ENCODE measurements at places on chromosomes 7 and 10.

- DNase-seq = no peak
Observed at GRCh38 chr10:118571123-118571522, 24.3 kb downstream of the PRLHR start.

GRCh38 chr7:29642494-29643155 is 79.0 kb downstream of the PRR15 start:
- DNase-seq = no peak

GRCh38 chr7:33578166-33578565 is 327.2 kb upstream of the BMPER start:
- no peak for DNase-seq

DNA sequence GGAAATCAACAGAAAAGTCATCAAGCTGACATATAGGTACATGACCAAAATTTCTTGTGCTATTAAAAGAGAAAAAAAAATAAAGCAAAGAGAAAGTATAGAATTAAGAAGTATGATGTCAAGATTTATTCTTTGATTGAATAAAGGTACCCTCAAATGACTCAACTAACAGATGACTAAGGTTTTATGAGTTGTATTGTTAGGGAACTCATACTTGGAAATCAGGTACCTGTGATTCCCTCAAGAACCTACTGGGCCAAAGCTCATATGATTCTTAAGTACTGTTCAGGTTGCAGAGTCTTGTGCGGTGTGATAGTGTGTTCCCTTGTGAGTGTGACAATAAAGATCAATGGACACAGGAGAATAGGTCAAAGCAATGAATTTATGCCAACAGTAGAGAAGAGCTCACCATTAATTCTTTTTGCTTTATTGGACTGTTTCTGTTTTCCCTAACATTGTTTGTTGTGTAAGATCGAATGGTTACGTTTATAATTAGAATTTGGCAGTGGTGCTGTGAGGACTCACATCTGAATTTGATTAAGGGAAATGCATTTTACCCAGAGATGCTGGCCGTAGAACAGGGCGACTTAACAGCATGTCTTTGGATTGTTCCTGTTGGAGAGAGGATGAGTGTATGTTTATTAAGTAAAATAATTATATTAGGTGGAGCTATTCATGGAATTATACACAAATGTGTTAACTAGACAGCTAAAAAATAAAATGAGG is 293.2 kb upstream of the SEMA3D start:
- DNase-seq = no peak

DNA sequence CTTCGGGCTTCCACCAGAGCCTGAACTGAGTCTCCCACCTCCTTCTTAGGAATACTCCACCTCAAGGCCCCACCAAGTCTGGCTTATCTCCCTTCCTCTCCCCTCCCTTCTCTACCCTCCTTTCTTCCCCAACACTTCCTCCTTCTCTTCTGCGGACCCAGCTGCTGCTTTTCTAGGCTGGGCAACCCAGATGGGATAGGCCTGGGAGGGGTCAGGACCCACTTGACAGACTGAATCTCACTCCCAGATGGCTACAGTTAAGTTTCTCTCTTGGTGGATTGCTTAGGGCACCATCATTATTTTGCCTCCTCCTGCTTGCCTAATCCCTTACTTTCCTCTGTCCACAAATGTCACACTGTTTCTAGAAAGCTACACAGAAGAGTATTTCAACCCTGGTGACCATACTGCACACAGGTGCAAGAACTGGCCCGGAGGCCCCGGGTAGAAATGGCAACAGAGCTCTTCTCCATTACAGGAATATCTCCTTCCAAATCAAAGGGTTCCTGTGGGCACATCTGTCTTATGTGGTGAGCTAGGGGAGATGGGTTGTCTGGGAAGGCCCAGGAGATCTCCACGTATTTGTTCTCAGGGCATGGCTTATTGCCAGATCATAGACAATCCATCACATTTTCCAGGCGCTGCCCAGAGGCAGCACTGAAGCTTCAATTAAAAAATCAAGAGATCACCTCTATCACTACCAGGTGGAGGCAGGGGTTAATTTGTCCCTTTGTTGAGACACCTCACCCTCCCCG is 5.1 kb upstream of the HOXA11 start:
- no peak for DNase-seq

- DNase-seq = no peak
Observed at GRCh38 chr10:118028619-118029018, 18.1 kb downstream of the RAB11FIP2 start.

GRCh38 chr7:51428217-51428887 is 111.7 kb upstream of the COBL start:
- no peak for DNase-seq

DNA sequence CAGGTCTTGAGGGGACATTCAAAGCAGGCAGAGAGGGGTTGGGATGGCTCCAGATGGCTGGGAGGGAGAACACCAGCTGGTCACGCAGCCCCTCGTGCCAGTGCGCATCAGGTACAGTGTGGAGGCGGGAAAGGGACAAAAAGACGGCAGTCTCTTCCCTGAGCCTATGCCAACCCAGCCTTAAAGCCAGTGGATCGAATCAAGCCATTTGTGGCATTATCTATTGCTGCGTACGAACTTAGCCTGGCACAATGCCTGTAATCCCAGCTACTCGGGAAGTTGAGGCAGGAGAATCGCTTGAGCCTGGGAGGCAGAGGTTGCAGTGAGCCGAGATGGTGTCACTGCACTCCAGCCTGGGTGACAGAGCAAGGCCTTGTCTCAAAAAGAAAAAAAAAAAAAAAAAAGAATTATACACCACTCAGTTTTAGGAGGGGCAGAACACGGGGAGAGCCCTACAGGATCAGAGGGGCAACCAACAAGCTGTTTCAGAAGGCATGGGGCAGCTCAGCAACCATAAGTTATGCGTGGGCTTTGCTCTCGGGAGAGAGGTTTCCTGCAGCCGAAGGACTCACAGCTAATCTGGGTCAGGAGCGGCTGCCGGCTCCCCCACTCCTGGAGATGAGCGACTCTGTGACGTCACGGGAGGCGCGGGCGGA is 356 bp upstream of the NDUFB2 start:
- DNase-seq = no peak

DNA sequence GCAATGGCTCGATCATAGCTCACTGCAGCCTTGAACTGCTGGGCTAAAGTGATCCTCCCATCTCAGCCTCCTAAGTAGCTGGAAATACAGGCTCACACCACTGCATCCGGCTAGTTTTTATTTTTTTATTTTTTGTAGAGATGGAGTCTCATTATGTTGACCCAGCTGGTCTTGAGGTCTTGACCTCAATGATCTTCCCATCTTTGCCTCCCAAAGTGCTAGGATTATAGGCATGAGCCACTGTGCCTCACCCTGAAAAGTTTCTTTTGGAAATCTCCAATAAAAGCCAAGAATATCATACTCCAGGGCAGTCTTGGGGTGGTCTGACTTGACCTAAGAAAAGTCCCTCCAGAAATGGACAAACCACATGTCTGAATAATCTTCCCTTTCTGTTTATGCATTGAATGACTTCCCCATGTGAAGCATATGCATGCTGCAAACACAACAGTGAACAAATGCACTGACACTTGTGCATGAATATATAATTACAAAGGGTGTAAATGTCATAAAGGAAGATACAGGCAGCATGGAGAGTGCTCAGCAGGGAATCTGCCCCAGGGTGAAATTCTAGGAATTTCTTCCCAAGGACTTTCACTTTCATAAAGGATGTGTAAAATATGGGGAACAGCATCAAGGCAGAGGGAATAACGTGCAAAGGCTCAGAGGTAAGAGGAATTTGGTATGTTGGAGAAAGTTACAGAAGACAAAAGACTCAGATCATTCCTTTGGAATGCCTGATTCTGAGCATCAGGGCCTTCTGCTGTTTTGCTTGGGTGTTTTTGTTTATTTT is 142.4 kb upstream of the LYZL1 start:
- no peak for DNase-seq

DNA sequence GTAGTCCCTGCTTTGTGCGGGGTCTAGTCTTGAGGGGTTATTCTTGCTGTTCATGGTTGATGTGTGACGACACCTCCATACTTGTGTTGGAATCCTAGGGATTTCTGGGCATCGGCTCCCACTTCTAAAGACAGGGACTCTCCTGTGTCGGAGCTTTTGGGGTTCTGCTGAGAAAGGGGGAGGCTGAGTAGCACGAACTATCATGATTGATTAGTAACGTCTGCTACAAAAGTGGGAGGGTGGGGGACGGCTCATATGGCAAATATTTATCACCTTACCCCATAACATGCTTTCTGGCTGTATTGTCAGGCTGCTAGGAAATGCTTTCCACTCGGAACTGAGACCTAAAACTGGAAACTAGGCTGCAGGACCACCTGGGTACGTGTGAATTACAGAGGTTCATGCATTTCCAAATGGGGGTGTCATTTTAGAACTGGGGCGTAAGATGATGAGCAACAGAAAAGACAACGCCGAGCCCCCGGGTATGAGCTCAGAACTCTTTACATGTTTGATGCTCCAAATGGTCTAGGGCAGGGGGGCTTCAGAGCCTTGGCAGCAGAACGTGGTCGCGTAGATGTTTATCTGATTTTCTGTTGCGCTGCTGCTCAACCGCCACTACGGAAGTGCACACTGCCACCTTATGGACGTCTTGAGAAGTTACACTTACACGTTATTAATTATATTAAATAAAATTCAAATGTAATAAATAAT is 15.1 kb upstream of the NME8 start:
- DNase-seq = peak; percentile 43

DNA sequence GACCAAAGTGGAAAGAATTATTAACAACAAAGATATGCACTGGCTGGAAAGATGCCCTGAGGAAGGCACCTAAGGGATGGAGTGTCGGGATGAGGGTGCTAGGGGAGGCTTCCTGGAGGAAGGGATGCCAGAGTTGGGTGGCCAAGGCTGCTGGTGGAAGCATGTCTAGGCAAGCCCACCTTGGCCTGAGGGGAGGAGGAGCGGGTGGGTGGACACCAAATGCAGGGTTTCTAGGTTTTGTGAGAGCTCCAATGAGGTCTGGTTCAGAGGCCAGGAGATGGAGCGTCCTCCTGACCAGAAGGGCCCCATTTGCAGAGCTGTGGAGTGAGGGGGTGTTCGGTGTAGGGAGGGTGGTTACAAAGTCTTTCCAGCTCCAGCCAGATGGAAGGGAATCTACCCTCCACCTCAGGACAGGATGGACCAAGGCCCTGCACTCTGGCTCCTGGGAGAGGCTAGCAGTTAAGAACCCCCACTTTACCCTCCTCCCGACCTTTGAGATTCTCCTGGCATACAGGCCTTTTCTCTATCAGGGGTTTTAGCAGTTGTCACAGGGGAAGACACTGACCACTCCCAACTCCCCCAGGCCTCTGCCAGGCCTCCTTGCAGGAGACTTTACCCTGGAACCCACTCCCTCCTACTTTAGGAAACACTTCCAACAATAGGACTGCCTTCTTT is 3.0 kb upstream of the DDIT4 start:
- DNase-seq = no peak

DNA sequence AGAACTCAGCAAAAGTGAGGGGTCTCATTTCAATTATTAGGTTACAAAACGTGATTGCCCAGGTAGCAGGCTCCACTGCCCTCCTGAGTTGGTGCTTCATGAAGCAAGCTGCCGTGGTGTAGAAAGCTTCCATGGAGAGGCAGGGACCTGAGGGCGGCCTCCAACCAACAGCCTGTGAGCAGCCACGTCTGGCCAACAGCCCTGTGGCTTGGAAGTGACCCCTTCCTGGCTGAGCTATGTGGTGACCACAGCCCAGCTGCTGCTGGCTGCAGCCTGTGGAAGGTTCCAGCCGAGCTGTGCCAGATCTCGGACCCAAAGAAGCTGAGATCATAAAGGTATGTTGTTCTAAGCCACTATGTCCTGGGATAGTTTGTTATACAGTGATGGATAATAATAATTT is 122.5 kb upstream of the KLF6 start:
- DNase-seq = no peak

DNA sequence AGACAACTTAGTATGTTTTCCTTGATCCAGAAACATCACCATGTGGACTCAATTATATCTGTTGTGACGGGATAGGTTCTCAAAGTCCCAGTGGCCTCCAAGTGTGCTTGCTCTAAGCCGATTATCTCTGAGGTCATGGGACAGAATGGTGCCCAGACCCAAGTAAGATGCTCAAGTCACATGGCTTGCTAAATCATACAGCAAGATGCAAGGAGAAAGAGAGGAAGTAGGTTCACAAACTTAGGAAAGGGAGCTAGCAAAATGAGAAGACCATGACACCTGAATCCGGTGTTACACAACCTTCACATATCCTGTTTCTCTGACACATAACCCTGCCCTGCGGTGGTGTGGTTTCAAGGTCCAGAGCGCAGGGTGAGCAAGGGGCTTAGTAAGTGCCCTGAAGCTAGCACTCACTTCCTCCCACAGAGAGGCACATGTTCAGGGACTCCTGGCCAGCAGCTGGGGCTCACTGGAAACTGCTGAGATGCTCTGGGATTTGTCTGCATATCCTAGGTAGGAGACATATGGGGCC is 590.9 kb upstream of the ANKRD30A start:
- no peak for DNase-seq

- no peak for DNase-seq
Observed at GRCh38 chr7:156014808-156015207, 202.5 kb upstream of the SHH start.

- no peak for DNase-seq
Observed at GRCh38 chr7:50864694-50865093, 82.0 kb upstream of the GRB10 start.

DNA sequence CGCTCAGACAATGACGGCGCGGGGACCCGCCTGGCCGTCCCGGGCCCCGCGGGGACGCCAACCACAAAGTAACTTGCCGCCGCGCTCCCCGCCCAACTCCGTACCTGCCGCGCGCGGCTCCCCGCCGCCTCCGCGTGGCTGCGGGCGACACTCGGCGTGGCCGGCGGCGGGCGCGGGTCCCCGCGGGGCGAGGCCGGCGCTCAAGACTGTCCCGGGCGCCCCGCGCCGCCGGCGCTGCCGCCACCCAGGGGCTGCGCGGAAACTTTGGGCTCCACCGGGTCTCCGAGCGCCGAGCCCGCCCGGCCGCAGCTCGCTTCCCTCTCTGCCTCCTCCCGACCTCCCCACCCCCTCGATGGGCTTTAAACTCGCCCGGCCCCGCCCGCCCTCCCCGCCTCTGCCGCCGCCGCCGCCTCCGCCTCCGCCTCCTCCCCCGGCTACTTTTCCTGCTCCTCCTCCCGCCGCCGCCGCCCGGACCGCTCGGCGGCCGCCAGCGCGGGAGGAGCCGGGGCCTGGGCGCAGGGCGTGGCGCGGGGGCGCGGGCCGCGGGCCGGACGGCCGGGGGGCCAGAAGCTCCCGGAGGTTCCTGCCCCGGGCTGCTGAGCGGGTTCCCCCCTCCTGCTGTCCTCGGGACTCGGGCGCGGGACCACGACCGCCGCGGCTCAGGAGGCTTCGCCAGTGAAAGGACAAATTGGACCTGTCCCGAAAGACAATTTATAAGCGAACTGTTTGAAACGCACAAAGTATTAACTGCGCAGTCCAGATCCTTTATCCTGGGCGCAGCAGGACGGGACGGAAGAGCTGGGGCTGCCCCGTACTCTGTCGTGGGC is 10.6 kb upstream of the GRB10 start:
- DNase-seq = no peak

- DNase-seq = peak; percentile 50
Observed at GRCh38 chr10:31930023-31930751, 1.6 kb upstream of the ARHGAP12 start.

- DNase-seq = no peak
Observed at GRCh38 chr7:54161621-54162020, 380.6 kb upstream of the VSTM2A start.

GRCh38 chr10:23331567-23332301 is 12.9 kb downstream of the C10orf67 start:
- no peak for DNase-seq

- no peak for DNase-seq
Observed at GRCh38 chr10:73981812-73982211, 16.1 kb upstream of the VCL start.

- DNase-seq = no peak
Observed at GRCh38 chr7:101277155-101277554, 32.3 kb upstream of the FIS1 start.

Data from naive thymus-derived CD8-positive, alpha-beta T cell (primary cell).